ENCODE measurements at places on chromosomes 3 and 15.

- DNase-seq: no peak
Measured at GRCh38 chr3:156407617-156408225, 147.2 kb downstream of the SSR3 start.

GRCh38 chr15:60426870-60427508 lies 29.2 kb upstream of the ANXA2 start:
- peak; percentile 62 for DNase-seq

- DNase-seq: no peak
Measured at GRCh38 chr15:71707230-71708050, 102.9 kb upstream of the NR2E3 start.

GRCh38 chr3:124699686-124700396 lies 30.4 kb upstream of the UMPS start:
- no peak for DNase-seq

- no peak for DNase-seq
Measured at GRCh38 chr3:134713671-134714070, 62.8 kb upstream of the KY start.

DNA sequence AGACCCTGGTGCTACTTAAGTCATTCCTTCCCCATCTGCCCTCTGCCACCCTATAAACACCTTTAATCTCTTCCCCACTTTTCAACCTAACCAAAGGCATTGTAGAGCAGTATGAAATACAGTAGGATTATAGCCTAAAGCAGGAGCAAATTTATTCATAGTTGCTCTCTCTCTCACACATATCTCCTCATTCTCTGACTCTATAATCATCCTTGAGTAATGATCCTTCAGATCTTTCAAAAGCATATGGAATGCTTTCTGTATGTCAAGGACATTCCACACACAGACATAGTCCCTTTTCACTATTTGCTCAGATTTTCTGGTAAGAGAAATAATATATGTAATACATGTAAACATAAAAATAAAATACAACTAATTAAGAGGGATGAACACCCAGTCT lies 54.1 kb downstream of the TRPC1 start:
- DNase-seq: no peak
